ENCODE measurements at places on chromosomes 16 and 17.

DNA sequence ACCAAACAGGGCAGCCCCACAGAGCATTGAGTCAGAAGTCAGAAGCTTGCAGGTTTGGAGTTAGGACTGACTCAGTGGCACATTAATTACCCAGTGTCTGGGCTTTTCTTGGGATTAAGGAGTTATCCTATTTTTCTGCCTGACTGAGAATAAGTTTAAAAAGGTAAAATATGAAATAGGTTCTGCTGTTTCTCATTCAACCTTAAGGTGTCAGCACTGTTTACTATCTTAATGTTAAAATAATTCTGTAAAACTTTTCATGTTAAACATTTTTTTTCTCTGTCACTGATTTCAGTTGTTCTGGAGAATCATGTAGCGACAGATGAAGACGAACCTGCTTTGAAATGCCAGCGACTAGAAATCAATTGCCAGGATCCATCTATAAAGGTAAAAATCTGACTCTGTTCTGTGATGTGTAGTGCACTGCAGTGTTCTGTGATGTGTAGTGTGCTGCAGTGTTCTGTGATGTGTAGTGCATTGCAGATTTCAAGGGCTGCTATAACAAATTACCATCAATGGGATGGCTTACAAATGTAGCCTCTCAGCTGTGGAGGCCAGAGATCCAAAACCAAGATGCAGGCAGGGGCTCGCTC, 128.0 kb downstream of the LAT start:
- DNase-seq = no peak

GRCh38 chr16:55000595-55000994, 69.9 kb downstream of the IRX5 start:
- no peak for DNase-seq

- no peak for DNase-seq
These were observed 91.1 kb downstream of the NLK start for GRCh38 chr17:28133562-28133970.

DNA sequence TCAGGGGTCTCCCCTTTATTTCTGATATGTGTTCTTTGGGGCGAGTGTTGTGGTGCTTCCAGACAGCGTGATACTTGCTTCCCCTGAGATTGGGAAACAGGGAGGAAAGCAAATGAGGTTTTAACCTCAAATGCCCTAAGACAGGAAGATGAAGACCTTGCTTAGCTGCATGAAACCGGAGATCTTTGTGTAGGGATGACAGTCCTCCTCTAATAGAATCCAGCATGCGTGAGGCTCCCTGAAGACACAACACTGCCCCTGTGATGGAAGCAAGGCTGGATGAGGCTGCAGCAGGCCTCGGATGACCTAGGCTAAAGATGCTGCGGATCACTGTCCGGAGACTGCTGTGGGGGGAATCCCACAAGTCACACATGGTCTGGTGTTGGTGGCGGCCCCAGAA, 491.0 kb downstream of the CDH13 start:
- DNase-seq = no peak

GRCh38 chr17:34265711-34266110, 4.3 kb upstream of the CCL7 start:
- DNase-seq = no peak

DNA sequence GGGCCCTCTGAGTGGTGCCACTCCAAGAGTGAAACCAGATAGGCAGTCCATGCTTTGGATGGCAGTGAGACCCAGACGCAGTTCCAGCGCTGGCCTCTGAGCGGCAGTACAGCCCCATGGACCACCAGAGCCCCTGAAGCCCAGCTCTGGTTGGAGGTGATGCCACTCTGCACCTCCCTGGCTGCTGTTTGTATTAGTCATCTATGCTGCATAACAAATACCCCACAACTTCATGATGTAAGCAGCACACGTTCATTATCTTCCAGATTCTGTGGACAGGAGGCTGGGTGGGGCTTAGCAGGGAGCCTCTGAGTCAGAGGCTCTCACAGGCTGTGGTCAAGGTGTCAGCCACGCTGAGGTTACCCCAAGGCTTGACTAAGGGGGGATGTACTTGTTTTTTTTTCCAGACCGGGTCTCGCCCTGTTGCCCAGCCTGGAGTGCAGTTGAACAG, 5.1 kb upstream of the NME4 start:
- DNase-seq = no peak

DNA sequence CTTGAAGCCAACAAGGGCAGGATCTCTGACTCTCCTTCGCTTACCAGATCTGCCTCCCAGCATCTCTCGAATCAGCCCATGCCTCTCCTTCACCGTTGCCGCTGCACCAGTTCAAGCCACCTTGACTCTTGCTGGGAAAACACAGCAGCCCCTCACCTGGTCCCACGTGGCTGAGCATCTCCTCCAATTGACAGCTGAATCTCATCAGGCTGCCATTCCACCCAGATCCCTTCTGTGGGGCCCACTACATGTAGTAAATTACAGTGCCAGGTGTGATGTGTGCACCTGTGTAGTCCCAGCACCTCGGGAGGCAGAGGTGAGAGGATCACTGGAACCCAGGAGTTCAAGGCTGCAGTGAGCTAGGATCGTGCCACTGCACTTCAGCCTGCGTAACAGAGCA, 37.8 kb upstream of the C16orf78 start:
- no peak for DNase-seq

GRCh38 chr17:78125138-78125913, 3.2 kb downstream of the TMC6 start:
- no peak for DNase-seq

DNA sequence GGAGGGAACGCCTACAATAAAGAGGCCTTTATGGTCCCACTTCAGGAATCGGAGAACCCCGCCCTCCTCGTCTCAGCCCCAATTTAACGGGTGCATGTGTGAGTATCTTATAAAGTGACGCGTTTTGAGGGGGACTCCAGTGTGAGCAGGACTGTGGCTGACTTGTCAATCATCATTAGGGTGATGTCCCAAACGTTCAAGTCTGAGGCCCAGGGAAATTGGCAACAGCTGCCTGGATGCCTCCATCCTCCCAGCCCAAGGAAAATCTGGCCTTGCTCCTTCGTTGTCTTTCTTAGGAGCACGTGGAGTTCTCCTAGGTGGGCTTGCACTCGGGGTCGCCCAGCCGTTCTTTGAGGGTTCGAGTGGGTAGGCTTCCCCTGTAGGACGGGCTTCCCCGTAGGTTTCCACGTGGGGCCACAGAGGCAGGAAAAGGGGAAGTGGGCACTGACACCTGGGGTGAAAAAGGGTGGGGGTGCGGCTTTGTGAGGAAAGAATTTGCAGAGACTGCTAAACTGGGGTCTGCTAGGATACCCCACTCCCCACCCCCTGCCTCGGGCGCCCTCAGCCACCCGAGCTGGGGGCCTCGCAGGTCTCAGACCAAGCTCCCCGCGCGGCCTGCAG, 561 bp upstream of the HERPUD1 start:
- no peak for DNase-seq

Measured in Panc1 (cell line).